Fibroblast of mammary gland (primary cell): ENCODE measurements at places on chromosomes 16 and 17.

DNA sequence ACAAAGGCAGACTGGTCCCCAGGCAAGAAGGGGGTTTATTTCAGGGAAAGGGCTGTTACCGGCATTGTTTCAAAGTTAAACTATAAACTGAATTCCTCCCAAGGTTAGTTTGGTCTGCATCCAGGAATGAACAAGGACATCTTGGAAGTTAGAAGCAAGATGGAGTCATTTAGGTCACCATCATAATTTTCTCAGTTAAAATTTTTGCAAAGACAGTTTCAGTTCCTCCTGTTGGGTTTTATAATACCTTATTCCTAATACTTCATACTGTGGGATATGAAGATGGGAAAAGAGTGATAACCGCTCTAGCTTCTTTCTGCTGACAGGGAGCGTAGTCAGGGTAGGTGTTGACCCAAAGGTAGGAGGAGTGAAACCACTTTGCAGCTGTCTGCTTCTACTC is 24.8 kb downstream of the PMM2 start:
- DNase-seq, result no peak

GRCh38 chr16:21236831-21237230 is 3.3 kb downstream of the ANKS4B start:
- DNase-seq, result no peak

DNA sequence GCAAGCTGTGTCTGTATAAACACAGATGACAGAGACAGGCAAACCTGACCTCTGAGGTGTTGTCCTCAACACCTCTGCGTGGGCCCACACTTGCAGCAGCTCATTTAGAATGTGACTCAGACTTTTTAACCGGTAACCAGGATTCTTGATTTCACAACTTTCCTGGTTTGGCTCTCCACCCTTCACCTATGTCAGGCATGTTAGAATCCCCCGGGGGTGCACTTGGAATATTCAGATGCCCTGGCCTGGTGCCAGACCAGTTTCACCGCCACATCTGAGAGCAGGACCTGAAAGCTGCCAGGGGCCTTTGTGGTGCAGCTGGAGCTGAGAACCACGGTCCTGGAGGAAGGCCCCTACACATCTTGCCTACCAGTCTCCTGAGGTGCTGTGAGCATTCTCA is 4.8 kb downstream of the DHODH start:
- peak; percentile 51 for DNase-seq

- peak; percentile 55 for DNase-seq
Observed at GRCh38 chr17:59761385-59762048, 54.1 kb downstream of the VMP1 start.

- DNase-seq, result peak; percentile 36
Observed at GRCh38 chr16:14017886-14018285, 53.2 kb upstream of the MRTFB start.

GRCh38 chr17:79298799-79299198 is 224.2 kb downstream of the ENGASE start:
- no peak for DNase-seq

DNA sequence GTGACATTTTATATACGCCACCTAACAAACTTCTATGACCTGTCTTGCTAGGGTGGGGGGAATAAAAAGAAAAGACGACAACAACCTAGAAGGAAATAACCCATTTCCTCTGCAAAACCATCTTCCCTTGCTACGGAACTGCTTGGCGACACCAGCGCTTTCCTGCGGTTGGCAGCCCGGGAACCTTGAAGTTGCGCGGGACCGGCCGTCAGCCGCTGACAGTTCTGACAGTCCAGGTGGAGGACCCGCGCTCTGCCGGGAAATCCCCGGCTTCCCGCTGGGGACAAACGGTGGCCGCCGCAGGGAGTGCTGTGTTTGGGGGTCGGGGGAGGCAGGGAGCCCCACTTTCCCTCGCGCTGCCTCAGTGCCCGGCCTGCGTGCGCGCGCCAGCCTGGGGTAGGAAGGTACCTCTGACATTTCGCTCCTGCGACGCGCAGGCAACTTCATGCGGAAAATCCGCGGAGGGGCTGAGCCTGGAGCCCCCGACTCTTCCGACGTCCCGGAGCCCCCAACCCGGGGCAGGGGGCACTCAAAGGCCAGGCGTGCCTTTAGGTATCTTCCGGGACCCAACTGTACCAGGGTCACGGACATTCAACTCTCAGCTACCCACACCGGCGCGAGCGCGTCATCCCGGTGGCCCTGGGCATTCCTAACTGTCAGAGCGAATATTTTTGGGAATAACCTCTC is 516 bp downstream of the SLC16A6 start:
- DNase-seq, result no peak

DNA sequence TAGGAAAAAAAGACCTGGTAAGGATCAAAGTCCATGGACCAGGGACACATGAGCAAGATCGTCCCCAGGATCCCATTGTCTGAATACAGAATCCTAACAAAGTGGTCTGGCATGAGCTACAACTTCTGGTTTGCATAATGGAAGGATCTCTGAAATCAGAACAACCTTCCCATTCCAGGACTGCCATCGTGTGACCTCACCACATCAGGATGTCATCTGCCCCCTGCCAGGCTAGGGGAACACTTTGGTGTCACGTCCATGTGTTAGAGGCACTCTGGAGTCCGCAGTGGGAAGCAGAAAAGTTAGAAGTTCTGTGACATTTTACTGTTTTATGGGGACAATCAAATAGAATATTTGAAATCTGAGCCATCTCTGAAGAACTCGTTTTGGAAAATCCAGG is 160.7 kb downstream of the RGS9 start:
- no peak for DNase-seq

- no peak for DNase-seq
Observed at GRCh38 chr16:12225255-12225654, 248.7 kb downstream of the SNX29 start.

DNA sequence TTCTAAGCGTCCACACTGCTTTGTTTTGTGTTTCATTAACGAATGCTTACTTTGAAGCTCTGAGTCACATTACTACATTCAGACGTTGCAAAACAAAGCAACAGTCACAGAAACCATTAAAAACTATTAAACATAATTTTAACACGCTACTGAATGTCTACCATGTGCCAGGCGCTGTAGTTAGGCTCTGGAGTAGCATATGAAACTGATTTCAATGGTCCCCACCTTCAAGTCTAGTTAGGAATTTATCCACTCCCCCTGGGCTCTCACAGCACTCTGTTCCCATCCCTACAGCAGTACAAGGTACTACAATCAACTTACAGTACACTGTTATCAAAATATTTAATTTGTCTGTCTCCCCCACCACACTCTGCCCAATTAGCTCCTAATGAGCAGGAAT is 631 bp downstream of the UTP6 start:
- DNase-seq, result peak; percentile 40

DNA sequence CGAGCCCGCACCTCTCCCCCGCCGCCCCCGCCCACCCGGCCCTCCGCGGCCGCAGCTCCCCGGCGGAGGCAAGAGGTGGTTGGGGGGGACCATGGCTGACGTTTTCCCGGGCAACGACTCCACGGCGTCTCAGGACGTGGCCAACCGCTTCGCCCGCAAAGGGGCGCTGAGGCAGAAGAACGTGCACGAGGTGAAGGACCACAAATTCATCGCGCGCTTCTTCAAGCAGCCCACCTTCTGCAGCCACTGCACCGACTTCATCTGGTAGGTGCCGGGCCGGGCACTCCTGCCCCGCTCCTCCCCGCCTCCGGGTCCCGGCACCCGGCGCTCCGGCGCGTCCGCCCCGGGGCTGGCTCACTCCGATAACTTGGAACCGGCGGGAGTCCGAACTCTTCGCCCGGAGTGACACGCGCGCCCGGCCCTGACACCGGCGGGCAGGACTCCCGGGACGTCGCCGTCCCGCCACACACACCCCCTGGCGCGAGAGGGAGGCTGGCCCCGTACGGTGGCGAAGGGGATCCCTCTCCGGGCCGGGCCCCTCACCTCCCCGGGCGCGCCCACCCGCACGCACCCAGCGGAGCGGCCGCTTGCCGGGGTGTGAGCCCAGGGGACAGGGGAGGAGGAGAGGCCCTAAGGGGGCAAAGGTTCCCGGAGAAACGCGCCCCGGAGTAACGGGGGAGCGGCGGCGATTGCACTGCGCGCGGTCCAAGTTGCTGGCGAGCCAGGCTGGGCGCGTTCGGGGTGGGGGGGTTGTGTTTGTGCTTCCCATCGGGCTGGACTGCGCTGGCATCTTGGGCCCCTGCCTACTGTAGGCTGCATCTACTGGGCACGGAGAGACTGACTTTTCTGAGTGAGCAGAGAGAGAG is 581 bp downstream of the PRKCA start:
- peak; percentile 41 for DNase-seq

DNA sequence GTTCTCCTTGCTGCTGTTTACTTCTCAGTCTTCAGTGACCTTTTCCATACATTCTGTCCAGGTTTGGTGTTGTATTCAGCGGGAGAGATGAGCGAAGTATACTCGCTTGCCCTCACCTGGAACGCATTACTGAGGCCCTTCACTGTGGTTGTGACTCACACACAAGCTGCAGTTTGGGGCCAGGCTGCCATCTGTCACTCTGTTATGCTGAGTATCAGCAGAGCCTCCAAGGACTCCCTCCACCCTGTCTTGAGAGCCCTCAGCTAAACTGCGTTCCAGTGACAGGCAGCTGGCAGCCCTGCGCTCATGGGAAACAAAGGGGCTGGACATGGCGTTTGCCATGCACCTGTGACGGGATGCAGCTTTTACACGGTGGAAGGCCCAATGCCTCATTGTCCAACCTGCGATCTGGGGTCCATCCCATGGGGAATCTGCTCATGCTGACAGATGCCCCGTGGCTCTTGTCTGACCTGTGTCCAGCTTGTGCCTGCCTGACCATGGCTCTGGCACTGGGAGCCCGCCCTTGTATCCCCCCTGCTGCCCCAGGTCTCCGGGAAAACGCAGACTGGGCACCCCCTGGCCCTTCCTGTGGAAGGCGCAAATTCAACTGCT is 6.5 kb upstream of the ZNF778 start:
- DNase-seq, result peak; percentile 46

- peak; percentile 96 for DNase-seq
Observed at GRCh38 chr17:44086364-44087311, 16.1 kb downstream of the G6PC3 start.

DNA sequence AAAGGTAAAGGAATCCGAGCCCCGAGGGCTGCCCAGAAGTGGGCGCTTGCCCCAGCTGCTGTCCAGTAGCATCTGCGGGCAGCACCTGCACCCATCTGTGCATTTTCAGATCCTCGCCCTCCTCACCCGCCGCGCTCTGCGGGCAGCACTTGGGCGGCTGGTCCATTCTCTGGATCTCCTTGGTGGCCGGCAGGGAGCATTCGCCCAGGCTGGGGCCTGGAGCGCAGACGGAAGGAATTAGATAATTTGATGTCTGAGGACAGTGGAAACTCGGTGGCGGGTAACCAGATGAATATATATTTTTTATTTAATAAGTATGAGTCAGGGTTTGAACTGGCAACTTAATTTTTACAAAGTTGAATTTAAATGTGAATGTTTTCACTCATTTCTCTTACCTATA is 88.5 kb downstream of the NPIPB11 start:
- DNase-seq, result no peak

GRCh38 chr17:67606471-67606870 is 111.3 kb upstream of the NOL11 start:
- DNase-seq, result no peak

DNA sequence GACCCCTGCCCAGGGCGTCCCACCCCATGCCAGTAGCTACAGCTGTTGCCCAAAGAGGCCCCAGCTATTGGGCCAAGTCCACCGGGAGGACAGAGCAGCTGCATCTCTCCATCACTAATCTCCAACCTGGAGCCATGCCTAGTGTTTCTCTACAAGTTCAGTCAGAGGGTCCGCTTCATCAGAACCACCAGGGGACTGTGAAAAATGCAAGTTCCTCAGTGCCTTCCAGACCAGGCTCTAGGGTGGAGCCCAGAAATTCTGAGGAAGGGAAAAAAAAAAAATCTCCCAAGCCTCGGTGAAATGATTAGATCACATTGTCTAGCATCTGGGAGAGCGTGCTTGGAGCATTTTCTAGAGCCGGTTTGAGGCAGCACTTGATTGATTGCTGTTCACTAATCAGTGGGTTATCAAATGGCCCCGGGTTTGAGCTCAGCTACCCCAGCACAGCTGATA is 22.4 kb upstream of the HERPUD1 start:
- DNase-seq, result no peak

DNA sequence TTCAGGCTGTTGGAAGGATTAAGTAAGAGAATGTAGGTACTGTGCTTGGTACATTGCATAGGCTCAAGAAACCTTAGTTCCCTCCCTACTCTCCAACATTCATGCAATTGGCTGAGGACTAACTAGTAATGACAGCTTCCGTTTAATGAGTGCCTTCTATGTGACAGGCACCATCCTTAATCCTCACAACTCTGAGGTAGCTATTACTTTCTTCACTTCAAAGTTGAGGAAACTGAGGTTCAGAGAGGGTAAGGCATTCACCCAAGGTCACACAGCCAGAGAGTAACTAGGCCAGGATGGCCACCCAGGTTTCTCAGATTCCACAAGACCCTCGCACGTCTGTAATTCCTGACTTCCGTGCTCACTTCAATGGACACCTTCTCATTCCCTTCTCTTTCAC is 22.2 kb downstream of the UNC119 start:
- no peak for DNase-seq

DNA sequence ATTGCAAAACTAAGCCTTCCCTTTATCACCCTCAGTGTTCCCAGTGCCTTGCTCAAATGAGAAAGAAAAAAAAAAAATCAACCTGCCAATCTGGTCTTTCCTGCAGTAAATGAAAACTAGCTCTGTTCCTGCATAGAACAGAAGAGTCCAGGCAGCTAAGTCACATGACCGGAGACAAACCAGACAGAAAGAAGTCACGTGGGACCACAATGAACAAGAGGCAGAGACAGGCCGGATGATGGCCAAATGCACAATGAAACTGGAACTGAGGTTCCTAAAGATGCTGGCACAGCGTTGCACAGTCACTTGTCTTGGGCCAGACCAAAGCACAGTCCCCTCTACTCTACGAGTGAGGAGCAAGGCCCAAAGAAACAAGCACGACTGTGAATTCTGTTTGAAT is 172.5 kb downstream of the GRIN2A start:
- DNase-seq, result no peak

DNA sequence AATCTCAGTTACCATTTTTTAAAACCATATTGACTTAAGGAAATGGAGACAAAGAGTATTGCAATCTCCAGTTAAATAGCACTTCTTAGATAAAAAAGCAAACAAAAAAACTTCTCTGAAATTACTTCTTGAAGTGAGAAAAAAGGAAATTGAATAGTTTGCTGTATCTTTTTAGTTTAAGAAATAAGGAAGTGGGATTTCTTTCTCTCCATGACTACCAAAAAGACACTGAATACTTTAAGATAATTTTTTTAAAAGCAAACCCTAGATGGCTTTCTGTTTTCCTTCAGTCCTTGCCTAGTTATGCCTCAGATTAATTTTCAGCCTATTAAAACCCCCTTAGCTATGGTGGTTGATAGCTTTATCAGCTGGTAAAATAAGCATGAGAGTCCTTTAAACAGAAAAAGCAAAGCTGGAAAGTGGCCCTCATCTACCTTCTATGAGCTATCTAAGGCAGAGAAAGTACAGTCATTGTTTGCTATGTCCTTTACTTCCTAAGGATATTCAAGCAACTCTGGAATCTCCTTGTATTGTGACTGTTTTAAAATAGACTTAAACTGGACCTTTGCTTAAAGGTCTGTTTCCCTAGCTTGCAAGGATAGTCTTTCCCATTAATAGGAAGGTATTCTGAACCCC is 28.6 kb downstream of the TPPP3 start:
- no peak for DNase-seq

- DNase-seq, result peak; percentile 54
Observed at GRCh38 chr17:40069751-40070708, 7.3 kb downstream of the THRA start.
